ENCODE measurements at places on chromosomes 1 and 21.

GRCh38 chr21:32350211-32350980 lies 42.4 kb downstream of the URB1 start:
- DNase-seq: no peak

DNA sequence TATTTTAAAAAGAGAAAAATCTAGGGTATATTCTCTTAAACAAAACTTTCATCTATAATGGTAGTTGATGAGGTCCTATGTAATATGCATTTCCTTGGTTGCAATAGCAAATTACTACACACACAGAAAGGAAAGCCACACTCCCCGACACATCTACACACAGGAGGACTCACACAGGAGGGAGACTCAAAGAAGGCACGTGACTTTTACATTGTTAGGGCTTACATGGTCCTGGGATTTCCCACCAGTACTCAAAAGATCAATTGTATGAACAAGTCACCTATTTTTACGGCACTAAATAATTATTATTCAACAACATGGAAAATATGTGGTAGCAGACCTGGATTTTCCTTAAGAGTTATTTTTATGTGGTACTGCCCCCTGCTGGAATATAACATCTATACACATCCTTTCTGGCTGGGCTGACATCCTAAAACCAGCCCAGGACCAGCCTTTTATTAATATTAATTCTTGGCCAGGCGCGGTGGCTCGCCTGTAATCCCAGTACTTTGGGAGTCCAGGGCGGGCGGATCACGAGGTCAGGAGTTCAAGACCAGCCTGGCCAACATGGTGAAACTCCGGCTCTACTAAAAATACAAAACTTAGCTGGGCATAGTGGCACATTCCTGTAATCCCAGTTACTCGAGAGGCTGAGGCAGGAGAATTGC lies 33.9 kb upstream of the LGALS8 start:
- DNase-seq: no peak

- no peak for DNase-seq
Observed at GRCh38 chr1:101027194-101027772, 1.7 kb upstream of the DPH5 start.

DNA sequence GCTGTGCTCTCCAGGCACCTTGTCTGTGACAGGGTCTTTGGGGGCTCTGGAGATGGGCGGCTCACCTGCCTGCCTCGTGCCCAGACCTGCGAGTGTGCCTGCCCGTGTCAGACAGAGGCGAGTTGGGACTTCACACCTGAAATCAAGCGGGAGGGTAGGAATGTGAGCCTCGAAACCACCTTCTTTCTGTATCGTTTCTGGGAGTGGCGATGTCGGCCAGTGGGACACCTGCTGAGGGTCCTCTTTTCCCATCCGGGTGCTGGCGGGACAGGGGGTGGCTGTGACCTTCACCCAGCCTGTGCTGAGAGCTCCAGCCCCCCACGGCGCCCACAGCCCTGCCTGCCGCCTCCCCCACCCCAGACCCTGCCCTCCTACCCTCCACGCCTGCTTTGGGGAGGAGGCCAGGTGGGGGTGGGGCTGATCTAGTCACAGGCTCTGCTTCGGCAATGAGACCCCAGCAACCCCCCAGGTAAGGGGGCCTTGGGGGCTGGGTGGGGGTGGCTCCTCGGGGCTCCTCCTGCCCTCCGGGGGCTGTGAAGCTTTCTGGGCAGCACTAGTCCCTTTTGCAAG lies 15.6 kb upstream of the FAAP20 start:
- DNase-seq: no peak

DNA sequence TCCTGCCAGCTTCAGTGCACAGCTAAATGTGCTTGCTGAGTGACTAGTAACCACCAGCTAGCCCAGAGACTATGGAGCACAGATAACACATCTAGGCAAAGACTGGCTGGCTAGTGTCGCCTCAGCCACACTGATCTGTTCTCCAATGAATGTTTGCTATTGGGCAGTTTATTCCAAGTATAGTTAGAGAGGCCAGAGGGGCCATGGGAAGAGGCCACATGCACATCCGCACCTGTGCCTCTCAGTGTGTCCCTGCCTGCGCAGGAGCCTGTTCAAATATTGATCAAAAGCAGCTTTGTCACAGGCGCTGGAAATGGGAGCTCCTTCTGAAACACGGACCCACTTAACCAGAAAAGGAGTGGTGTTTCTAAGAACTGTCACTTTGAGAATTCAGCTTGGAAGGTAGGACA lies 51.3 kb upstream of the ATP1A1 start:
- no peak for DNase-seq

GRCh38 chr21:17783481-17784179 lies 35.5 kb downstream of the C21orf91 start:
- no peak for DNase-seq

DNA sequence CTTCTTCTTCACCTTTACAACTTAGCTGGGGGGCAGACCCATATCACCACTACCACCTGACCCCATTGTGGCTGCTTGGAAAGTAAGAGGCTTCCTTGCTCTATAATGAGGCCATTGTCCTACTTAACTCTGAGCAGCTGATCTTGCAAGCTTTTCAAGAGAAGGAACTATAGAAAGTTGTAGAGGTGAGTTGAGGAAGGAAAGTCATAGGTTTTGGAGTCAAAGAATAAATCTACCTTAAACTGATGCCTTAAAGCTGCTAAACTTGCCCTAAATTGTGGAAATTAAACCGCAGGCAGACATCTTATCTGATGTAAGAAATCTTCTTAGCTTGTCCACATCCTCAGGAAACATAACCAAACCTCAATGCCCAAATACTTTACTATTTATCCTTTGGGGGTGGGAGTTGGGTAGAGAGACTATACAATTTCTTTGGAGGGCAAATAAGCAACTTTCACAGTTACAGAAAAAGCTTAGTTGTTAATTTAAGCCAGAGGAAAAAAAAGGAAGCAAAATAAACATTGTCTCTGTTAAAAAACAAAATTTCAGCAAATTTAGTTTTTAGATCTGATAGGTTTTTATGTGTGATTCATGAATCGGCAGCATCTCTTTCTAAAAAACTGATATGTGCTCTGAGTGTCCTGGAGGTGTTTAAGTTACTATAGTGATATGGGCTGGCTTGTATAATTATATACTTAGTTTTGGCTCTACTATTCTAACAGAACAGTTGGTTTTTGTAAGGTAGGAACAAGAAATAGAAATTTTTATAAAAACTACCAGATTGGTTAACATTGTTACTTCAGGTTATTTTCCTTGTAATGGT lies 4.7 kb downstream of the IL23R start:
- no peak for DNase-seq

GRCh38 chr1:214842856-214843255 lies 239.7 kb upstream of the KCNK2 start:
- DNase-seq: no peak

GRCh38 chr1:58440696-58441095 lies 105.8 kb downstream of the OMA1 start:
- no peak for DNase-seq

DNA sequence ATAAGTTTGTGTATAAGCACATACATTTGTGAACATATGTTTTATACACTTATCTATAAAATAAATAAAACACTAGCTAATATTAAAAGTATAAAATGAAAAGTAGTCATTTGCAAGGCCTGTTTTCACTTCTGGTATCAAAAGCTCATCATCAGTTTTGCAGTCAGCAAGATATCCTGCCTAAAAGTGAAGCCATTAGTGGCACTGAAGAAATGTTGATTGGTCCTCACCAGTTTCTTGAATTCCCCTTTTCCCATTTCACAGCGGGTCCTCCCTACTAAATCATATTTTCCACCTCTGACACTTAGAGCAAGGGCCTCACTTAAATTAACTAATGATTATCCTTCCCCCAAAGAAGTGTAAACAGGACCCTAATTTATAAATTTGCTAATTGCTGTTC lies 6.7 kb downstream of the TBX15 start:
- no peak for DNase-seq

- DNase-seq: no peak
Observed at GRCh38 chr1:11807133-11807532, 1.1 kb downstream of the CLCN6 start.
